ENCODE measurements at places on chromosomes 16 and 17.
A peak's percentile ranks its signal among the peaks of the same experiment; 100 is the strongest.

DNA sequence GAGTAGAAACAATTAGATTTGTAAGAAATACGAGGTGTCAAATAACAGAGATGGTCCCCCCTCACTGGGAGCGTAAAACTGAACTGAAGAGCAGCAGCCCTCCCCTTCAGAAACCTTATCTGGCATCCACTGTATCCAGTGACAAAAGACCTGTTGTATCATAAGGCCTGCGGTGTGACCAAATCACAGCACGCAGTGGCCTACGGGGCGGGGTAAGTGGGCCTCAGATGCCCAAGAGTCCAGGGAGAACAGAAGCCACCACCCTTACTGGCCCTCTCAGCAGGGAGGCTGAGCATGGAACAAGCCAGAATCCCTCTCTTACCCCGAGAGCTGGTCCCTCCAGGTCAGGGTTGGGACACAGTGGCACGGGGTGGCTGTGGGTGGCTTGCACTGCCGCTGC is 5.5 kb downstream of the JMJD6 start:
- DNase-seq, result no peak

DNA sequence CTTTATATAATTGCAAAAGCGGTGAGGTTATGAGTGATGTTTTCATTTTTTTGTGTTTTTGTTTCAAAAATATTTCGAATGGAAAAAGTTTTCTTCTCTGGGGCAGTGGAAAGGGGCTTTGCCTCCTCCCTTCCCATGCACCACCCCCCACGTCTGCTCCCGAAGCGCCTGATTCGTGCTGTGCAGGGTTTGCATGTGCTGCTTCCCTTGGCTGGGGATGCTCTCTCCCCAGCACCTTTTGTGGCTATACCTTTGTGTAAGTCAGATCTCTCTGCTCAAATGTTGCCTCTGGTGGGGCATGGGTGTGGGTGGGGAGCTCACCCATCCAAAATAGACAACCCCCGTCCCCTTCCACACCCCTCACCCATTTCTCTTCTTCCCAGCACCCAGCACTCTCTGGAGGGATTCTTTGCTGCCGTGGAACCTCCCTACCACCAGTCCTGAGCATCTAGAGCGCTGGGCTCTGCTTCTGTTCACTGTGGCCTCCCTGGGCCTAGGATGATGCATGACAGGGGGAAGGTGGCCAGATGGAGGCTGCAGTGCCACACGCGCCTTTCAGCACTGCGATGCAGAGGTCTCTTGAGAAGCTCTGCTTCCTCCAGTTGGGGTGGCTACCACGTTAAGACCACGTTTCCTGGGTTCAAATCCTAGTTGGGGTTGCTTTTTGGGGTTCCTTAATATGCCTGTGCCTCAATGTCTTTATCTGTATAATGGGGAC is 71.2 kb downstream of the IRF8 start:
- no peak for DNase-seq

GRCh38 chr17:48283411-48283810 is 146.6 kb downstream of the SKAP1 start:
- no peak for DNase-seq

DNA sequence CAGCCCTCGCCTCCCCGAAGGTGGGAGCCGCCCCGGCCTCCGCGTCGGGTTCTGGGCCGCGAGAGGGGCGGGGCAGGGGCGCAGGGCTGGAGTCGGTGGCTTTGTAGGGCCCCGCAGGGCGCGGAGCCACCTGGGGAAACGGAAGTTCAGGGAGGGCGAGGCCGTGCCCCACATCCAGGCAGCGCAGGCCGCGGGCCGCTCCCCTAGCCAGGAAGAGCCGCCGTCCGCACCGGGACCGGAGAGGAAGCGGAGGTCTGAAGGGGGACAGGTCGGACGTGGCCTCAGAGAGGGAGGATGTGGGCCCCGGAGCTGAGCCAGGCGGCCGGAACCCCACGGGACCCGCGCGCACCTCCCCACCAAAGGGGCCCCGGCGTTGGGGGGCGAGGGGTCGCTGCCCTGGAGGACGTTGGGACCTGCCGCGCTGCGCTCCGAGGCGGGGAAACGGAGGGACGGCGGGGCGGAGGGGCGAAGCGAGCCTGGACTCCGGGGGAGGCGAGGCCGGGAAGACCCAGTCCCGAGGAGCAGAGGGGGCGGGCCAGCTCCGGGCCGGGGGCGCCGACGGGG is 482 bp upstream of the SLC16A3 start:
- DNase-seq, result no peak

GRCh38 chr16:49593424-49594040 is 219.9 kb downstream of the C16orf78 start:
- no peak for DNase-seq

GRCh38 chr16:85826686-85827247 is 27.3 kb downstream of the COX4I1 start:
- DNase-seq, result no peak

DNA sequence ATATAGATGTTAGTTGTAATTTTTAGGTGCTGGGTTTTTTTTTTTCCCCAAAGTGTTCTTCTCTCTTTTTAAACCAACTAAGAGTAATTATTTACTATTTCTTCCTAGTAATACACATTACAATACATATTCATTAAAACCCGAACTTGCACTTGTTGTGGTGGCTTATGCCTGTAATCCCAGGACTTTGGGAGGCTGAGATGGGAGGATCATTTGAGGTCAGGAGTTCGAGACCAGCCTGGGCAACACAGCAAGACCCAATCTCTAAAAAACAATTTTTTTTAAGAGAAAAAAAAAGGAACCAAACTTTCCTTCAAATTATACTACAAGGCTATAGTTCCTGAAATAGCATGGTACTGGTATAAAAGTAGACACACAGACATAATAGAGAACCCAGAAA is 3.8 kb downstream of the EFCAB5 start:
- no peak for DNase-seq

DNA sequence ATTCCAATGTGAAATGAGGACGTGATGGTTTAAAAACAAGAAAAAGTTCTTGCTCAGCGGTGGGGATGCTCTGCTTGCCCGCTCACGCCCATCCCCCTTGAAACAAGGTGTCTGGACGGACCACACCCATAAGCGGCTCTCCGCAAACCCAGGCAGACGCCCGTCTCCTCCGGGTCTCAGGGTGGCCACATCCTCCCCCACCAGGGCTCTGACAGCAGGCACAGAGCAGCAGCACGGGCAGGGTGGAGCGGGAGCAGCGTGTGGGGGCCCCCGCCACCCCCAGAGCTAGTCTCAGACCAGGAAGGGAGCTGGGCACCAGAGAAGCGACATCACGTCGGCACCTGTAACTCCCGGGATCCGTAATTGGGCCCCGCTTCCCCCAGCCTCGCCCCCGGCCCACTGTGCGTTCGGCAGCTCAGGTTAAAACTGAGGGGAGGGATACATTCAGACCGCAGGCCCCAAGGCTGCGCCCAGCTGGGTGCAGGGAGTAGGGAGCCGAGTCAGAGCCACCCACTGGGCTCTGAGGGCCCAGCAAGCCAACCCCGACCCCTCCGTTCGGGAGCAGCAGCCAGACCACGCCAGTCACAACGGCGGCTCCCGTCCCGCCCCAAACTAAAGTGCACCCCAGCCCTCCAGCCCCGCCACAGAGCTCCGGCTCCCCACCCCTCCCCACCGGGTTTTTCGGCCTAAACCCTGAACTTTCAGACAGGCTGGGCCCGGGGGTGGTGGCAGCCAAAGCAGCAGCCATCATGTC is 22.0 kb downstream of the CLUH start:
- DNase-seq, result no peak

GRCh38 chr16:10493276-10493675 is 87.1 kb downstream of the EMP2 start:
- no peak for DNase-seq

- DNase-seq, result no peak
These were observed 7.4 kb downstream of the CTNS start for GRCh38 chr17:3643889-3644349.

DNA sequence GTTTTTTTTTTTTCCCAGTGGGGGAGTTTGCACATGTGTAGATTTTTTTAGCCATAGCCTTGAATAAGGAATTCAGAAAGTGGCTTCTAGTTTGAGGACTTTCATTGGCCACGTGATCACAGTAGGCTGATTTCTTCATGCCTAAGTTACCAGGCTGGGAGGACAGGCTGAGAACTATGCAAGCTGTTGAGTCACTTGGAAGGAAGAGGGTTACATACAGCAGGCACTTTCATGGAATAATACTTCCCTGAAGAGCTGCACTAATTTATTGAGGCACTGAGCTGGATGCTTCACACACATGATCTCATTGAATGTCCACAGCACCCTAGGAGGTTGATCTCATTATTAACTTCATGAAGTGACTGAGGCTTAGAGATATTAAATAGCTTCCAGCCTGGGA is 22.8 kb downstream of the PRKCB start:
- no peak for DNase-seq

DNA sequence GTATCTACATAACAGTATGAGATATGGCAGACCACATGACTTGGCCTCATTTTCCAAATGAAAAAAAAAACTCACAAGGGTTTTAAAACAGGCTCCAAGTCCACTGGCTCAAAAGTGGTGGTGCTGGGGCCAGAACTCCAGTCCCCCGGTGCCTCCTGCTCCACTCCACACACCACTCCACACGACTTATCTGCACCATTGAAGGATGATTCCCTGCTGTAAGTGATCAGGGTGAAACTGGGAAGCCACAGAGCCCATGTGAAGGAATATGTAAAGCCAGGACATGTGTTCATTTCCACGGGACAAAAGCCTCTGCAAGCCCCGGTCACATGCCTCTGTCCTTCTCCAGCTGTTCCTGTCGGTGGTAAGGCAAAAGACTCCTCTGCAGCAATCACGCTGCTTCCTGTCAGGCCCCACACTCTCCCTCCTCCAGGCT is 97.2 kb downstream of the ZNF18 start:
- no peak for DNase-seq

GRCh38 chr17:21742326-21742725 is 50.0 kb downstream of the KCNJ18 start:
- DNase-seq, result no peak

GRCh38 chr16:15427648-15428239 is 6.6 kb upstream of the BMERB1 start:
- DNase-seq, result peak; percentile 52
